SK-MEL-5 (cell line): ENCODE measurements at places on chromosomes 11 and 22. TPM values are rescaled to one million over a fixed set of nuclear protein-coding genes. Genes with fewer than 3 reads are reported as not detected.

- no peak for DNase-seq
Measured at GRCh38 chr11:131371791-131372104, 1.3 kb downstream of the NTM start.

DNA sequence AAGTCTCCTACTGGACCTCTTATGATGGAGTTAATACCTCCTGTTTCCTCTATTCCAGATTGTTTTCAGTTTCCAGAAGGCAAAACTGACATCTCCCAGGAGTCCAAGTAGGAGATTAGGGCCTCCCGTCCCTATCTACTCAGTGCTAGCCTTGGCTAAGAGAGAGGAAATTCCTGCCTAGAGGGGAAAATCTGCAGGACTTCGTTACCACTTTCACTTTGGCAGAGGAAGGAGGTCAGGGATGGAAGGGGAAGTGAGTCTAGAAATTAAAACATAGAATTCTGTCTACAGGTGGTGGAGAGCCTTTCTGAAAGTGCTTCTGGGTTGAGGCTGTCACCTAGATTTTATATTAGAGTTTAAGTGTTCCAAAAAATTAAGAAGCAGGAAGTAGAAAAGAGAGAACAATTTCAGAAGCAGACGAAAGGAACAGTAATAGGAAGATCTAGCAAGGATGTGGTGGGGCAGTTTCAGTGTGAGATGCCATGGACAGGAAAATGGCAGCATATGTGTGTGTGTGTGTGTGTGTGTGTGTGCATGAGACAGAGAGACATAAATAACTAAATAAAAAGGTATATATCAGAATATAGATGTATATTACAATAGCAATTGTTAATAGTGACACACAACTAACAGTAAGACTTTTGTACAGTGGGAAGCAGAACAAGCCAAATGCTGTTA, 2.4 kb upstream of the TRIM68 start:
- no peak for DNase-seq

Gene ART1
- not detected in 2 replicates for total RNA-seq

DNA sequence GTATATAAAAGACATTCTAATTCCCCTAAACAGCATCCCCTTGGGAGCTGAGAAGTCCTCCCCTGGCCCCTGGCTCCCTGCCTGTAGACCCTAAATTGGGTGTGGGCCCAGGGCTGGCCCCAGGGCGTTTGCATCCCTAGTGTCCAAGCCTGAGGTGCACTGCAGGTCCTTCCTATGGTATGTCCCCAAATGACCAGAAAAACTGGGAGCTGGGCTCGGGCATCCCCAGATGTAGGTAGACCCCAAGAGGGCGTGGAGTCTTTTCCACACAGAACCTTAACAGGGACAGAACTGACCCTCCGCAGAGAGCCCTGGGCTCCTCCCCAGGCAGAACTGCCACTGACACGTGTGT, 782 bp upstream of the OSBPL5 start:
- no peak for DNase-seq

- DNase-seq = no peak
Measured at GRCh38 chr11:87769661-87770060, 405.6 kb downstream of the RAB38 start.

DNA sequence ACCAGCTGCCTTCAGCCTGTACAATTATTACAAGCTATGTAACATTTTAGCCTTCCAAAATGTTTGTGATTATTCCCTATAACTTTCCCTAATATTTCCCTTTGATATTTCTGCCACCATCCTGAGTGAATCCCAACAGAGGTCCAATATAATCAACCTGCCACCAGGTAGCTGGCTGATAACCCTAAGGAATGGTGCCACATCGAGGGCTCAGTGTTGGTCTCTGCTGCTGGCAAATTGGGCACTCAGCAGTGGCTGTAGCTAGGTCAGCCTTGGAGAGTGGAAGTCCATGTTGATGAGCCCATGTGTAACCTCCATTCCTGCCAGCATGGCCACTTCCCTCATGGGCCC, 121.2 kb downstream of the ZNF280B start:
- DNase-seq = no peak

DNA sequence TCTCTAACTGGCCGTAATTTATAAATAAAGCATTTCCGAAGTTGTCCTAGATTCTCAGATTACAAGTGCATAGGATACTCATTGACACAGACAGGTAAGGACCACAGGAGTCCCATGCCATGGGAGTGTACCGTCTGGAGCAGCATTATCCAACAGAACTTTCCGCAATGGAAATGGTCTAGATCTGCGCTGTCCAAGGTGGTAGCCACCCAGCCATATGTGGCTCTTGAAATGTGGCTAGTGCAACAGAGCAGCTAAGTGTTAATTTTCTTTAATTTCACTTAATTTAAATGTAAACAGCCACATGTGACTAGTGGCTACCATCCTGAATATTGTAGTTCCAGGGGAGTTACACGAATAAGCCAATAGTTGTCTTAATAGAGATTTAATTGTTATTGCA, 71.3 kb downstream of the GALNT18 start:
- no peak for DNase-seq

- DNase-seq = no peak
Measured at GRCh38 chr22:40128989-40129388, 48.7 kb upstream of the TNRC6B start.

DNA sequence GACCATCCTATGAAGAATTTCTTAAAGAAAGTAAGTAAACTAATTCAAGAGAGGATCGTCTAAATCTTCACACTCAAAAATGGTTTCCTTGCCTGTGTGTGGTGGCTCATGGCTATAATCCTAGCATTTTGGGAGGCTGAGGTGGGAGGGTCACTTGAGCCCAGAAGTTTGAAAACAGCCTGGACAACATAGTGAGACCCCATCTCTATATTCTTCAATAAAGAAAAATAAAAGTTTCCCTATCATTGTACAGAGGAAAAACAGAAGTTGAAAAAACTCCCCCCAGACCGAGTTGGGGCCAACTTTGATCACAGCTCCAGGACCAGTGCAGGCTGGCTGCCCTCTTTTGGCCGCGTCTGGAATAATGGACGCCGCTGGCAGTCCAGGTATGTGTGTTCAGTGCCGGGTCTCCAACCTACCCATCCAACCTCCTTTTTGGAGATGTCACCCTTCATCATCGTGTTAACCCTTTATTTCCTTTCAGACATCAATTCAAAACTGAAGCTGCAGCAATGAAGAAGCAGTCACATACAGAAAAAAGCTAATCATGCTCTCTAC, 3.0 kb downstream of the RPS25 start:
- peak; percentile 40 for DNase-seq

DNA sequence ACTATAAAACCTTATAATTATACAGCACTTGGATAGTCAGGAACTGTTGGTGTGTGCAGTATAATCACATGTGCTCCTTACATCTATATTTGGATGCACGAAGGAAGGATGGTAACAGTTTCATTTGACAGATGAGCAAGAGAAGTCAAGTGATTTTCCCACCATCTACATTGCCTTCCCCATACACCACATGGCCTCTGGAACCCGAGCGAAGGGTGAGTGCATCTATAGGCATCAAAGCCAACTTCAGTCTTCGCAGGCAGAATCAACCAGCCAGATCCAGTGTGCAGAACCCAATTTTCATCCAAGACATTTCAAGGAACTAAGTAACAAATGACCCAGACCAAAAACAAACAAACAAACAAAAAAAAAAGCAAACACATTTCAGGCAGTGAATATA, 85.1 kb upstream of the BLID start:
- no peak for DNase-seq

Gene CTSW
- 0.29 and 0.48 TPM in 2 replicates for total RNA-seq
